ENCODE measurements at places on chromosomes 7 and 10.

GRCh38 chr7:85483177-85483576 lies 296.3 kb upstream of the SEMA3D start:
- no peak for DNase-seq

DNA sequence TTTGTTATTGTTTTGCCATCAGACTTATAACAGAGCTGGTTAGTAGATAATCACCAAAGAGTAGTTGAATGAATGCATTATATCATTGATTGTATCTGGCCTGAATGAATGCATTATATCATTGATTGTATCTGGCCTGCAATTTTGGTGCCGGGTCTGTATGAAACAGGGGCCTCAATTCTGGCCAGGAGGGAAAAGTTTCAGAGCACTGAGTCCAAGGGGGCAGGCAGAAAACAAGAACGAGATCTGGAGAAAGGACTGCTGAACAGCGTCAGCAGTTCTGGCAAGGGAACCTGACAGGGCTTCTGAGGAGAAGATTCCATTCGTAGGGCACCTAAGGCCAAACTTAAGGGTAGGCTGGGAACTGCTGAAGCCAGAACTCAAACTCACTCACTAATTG lies 128.0 kb downstream of the SEMA3C start:
- DNase-seq, result no peak

- no peak for DNase-seq
Measured at GRCh38 chr7:109879287-109879828, 1211.6 kb upstream of the LRRN3 start.

DNA sequence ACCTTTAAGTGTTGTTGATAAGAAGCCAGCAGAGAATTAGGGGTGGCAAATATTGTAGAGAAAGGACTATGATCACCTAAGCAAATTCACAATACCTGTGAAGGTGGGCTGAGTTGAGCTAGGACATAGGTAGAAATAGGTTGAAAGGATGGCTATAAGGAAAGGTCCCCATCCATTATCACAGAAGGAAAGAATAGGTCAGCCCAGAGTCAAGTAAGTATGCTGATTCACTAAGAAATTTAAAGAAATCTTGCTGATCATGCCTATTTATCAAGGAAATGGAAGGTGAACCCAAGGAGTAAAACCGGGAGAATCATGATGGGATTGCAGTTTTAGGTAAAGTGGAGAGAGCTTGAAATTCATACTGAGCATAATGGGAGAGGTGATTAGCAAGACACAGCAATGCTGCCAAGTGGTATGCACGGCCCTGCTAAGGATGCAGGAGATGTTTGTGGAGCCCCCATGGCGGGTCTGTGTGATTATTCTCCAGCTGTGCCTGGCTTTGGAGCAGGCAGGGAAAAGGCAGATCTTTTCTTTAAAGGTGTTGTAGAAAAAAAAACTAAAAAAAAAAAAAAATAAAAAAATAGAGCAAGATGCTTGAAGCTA lies 399.4 kb downstream of the PLXDC2 start:
- DNase-seq, result no peak

DNA sequence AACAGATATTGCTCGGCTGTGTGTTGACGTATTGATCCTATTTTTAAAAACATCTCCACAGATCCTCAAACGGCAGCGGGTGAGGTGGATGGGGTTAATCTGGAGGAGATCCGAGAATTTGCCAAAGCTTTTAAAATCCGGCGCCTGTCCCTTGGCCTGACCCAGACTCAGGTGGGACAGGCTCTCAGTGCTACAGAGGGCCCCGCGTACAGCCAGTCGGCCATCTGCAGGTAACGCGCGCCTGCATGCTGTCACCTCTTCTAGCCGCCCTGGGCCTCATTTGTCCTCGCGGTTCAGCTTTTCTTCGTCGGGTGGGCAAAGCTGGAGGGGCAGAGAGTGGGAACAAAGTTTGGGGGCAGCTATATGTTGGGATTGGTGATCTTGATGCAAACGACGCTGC lies 105.7 kb upstream of the YAE1 start:
- no peak for DNase-seq

GRCh38 chr7:103989200-103989784 lies at the start of gene RELN:
RELN (minus strand) TSS chr7:103989658; CDS start chr7:103989356, 302 bp downstream.
- DNase-seq, result no peak

- no peak for DNase-seq
Measured at GRCh38 chr10:87918254-87918859, 54.9 kb downstream of the PTEN start.

DNA sequence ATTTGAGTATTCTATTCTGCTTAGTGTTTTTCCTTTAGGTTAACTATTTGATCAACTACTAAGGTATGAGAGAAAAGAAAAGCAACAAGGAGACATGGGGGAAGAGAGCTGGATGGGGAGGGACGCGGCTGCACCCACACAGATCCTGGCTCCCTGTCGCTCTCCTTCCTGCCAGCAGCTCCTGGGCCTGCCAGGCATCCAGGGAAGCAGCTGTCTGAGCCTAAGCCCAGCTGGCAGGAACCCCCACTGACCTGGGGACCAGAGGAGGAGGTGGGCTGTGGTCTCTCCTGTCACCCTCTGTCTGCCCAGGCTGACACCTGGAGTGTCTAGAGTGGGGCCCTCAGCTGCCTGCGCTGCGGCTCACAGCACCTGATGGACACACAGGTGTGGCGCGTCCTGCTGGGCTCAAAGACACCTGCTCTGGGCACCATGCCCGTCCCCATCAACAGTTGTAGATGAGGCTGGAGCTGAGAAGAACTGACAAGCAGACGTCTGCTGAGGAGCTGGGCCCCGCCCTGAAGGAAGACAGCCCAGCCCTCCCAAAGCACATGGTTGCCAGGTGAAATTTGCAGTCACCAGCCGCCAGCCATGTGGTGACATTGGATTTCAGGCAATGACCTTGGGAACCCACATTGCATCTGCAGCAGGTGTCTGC lies 207.9 kb downstream of the PLXNA4 start:
- DNase-seq, result no peak

GRCh38 chr7:17595546-17595945 lies 297.1 kb downstream of the AHR start:
- DNase-seq, result no peak

GRCh38 chr7:132024290-132024689 lies 467.9 kb upstream of the PODXL start:
- DNase-seq, result no peak

DNA sequence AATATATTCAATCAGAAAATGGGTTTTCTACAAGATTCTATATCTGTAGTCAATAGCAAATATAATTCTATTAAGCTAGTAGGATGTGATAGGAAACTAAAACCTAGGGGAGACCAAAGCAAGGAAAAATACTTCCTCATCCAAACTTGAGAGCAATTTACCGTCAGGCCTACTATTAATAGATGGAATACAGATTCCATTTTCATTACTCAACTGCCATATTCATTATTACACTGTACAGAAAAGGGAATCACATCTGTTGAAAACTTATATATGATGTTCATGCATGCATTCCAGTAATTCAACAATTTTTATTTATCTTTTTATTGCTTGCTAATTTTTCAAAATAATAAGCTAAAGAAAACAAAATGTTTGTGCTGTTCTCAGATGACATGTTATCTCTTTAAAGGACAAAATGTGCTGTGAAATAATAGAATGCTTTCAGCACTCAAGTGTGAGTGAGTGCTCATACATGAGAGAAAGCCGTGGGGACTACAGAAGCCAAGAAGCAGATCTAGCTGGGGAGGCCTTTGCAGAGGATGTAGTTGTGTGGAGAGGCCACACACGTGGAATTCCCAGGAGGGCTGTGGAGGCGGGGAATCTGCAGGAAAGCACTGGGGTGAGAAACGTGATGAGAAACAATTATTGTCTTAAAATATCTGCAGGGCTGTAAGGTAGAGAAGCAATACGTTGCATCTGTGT lies 110.0 kb downstream of the EGFR start:
- no peak for DNase-seq

DNA sequence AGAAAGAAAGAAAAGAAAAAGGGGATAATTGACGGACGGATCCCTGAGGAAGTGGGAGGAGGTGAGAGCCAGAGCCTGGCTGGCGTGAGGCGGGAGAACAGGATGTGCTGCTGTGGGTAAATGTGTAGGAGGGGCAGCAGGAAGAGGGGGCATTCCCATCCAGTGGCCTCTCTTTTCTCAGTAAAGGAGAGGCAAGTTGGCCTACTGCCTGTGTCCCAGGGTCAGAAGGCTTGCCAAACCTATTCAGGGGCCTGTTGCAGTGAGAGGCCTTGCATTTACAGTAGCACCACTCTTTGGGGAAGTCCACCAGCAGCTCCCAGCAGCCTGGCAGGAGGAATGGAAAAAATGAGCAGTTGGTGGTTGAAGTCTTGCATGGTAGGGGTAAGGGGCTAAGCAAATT lies 26.6 kb upstream of the ASCC1 start:
- DNase-seq, result no peak

GRCh38 chr10:1935912-1936311 lies 198.6 kb upstream of the ADARB2 start:
- no peak for DNase-seq

DNA sequence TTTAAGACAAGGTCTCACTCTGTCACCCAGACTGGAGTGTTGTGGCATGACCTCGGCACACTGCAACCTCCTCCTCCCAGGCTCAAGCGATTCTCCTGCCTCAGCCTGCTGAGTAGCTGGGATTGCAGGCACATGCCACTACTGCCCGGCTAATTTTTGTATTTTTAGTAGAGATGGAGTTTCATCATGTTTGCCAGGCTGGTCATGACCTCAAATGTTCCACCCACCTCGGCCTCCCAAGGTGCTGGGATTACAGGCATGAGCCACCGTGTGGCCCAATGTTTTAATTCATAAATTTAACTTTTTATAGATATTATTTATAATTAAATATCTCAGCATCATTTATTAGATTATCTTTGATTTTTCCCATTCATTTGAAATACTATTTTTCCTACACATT lies 658.0 kb upstream of the NRG3 start:
- DNase-seq, result no peak

- no peak for DNase-seq
Measured at GRCh38 chr10:133420579-133420978, 3.8 kb downstream of the SPRN start.

All from stimulated activated CD8-positive, alpha-beta memory T cell treated with anti-CD3 and anti-CD28 coated beads, Interleukin-15, amount 100 ng/mL, for 1 hour (primary cell).